ENCODE measurements at places on chromosomes 12 and 14. TPM values are rescaled to one million over a fixed set of nuclear protein-coding genes. Genes with fewer than 3 reads are reported as not detected.

Gene OR10AD1
- not detected for total RNA-seq

Gene KRT85
- not detected for total RNA-seq

Gene LYZ
- 171 TPM for total RNA-seq

Gene DNAI7
- total RNA-seq = 9.0 TPM

Gene RNASE4
- total RNA-seq = 51.9 TPM
